HS-5 (cell line): ENCODE measurements at places on chromosomes 16 and 17.

DNA sequence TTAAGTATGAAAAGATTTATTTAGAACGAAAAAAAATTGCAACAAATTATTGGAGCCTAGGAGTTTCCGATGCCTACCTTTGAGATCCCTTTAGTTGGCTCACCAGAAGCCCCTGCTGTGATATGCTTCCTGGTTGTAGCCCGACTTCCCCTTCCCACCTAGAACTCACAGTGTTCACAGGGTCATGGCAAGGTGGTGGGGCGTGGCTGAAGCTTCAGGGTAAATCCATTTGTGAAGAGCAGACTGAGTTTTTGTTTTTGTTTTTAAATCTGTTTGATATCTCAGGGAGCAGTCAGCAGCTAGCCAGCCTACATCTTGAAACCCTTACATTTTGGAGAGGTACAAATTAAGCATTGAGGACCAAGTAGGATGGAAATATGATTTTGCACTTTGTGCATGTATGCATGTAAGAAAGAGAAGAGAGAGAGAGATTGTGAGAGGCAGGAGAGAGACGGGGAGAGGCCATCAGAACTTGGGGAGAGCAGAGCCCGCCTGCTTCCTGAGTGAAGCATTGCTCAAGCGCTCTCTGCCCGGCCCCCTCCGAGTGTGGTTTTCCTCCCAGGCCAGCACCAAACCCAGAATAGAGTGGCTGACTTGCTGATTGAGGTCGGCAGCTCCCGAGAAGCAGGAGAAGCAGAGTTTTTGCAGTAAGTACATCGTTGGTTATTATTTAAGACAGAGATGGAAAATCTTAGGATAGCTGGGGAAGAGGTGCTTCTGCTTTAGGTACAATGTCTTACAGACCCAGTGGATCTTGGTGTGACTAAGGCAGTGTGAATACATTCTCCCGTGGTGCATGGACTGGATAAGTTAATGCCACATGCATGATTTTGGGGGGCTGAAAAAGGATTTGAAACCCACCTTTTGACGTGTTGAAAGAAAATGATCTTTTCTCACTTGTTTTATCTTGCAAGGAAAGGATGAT, 64.2 kb downstream of the SPECC1 start:
- DNase-seq: no peak

DNA sequence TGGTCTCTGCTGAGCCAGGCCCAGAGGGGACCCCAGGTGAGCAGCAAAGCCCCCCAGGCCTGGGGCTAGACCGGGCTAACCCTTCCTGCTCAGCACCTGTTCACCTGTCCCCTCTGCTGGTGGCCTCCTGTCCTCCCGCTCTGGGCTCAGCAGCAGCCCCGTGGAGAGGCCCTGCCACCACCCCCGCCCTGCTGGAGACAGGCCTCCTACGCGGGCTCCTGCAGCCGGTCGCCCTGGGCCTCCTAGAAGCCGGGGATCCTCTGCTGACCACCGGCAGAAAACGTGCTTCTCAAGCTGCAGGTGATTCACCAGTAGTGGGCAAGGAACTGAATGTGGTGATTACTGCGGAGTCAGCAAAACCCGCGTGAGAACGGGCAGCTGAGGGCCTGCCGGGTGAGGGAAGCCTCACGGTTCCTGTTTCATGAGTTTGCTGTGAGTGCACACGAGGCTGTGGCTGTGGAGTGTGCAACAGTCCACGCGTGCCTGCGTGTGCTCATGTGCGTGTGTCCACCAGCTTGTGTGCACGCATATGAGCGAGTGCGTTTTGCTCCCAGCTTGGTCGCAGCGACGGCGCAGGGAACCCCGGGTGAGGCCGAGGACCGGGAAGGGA, 792 bp downstream of the SECTM1 start:
- DNase-seq: no peak

GRCh38 chr16:66444049-66444481, 17.0 kb downstream of the BEAN1 start:
- DNase-seq: no peak

GRCh38 chr16:85615852-85616606, 2.9 kb downstream of the GSE1 start:
- DNase-seq: no peak

DNA sequence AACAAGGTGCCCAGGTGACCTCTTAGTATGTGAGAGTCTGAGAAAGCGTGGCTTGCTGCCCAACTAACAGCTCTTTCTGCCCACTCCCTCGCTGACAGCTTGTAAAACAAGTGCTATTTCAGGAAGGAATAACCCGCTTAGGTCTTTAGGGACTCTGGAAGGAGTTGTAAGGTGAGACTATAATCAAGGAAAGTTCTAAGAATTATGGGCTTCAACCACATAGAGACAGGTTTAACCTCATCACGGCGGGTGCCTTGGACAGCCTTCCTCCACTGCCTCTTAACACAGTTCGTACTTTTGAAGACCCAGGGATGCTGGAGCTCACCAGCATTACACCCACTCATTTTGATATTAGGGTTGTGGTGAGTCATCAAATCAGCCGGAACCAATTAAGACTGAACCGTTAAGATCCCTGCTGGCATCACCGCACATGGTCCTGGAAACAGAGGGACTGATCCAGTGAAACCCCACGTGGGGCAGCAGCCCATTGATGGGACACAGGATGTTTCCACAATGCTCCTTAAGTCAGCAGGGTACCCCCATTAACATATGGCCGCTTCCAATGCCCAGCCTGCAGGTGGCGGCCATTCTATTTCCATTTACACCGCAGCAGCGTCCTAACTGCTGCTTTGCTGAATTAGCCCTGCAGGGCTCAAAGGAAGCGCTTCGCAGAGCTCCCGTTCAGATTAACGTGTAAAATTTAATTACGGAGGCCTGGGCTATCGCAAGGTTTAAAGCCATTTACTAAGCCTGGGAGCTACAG, 176.6 kb upstream of the SDK2 start:
- DNase-seq: no peak

DNA sequence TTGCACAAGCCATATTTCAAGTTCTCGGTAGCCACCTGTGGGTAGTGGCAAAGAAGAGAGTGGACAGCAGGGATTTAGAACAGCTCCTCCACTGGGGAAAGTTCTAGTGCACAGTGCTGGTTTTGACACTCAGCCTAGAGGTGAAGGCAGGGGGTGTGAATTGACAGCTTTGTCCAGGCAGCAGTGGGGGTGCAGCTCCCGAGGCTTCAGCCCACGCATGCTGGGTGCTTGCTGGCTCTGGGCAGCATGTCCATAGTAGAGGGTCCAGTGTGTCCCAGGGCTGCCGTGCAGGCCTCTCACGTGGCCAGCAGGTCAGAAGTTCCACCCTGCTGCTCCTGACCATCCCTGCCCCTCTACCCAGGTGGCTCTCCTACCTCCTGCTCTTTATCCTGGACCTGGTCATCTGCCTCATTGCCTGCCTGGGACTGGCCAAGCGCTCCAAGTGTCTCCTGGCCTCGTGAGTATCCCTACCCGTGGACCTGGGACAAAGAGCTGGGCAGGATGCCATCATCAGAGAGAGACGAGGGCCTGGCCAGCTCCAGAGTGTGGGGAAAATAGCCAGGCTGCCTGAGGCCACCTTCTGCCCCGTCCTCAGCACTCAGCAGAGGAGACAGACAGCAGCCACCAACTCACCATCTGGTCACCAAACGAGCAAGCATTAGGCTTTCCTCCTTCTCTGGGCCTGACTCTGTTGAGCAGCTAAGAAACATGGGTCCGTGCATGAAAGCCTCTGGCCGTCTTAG, 29.8 kb downstream of the TTYH2 start:
- no peak for DNase-seq

- no peak for DNase-seq
These were observed 42.7 kb downstream of the MPRIP start for GRCh38 chr17:17084941-17085340.

- no peak for DNase-seq
These were observed 6.7 kb downstream of the PMM2 start for GRCh38 chr16:8804313-8804712.

- no peak for DNase-seq
These were observed 27.2 kb downstream of the HEATR9 start for GRCh38 chr17:35841505-35841904.

- DNase-seq: no peak
These were observed 849 bp upstream of the SOX15 start for GRCh38 chr17:7590743-7591142.

DNA sequence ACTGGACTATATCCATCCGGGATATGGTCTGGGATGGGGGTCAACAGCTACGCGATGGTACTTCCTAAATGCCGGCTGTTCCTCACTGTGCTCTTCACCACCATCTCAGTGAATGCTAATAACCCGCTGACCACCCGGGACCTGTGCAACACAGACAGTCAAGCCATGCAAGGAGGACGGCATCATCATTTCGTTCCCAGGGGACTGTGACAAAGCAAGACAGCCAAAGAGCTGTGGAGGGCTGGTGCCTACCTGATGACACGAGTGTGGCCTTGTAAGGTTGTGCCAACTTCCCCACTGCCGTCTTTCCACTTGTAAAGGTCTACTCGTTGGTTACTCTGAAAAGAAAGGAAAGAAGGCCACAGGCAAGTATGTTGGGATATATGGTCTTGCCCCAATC, 33.7 kb downstream of the WDR59 start:
- DNase-seq: no peak

GRCh38 chr17:80839511-80839941, 152.1 kb upstream of the CHMP6 start:
- no peak for DNase-seq

GRCh38 chr16:70592106-70592571, 54.2 kb upstream of the IL34 start:
- DNase-seq: no peak

- DNase-seq: no peak
These were observed 16.1 kb downstream of the RECQL5 start for GRCh38 chr17:75650874-75651273.

GRCh38 chr16:30731411-30731810, 16.8 kb upstream of the PHKG2 start:
- DNase-seq: no peak

- no peak for DNase-seq
These were observed 91.0 kb upstream of the SDK2 start for GRCh38 chr17:73735245-73735644.

GRCh38 chr16:66399930-66400329, 27.2 kb upstream of the BEAN1 start:
- DNase-seq: no peak

DNA sequence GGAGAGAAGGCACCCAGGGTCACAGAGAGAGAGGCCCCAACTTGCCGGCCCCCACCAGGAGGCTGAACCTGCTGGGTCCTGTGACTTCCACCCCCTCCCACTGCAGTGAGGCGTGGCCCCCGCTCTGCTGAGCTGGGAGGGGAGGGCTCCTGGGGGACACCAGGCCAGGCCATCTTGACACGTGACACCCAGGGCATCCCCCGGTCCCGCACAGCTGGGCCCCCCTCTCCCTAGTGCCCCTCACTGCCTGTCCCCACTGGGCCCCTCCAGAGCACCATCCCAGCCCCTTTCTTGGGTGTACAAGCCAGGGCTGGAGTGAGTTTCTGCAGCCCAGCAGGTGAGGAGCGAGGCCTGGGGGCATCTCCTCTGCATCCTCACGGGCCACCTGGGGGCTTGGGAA, 12.4 kb downstream of the UBALD1 start:
- no peak for DNase-seq

- no peak for DNase-seq
These were observed 825.4 kb downstream of the KCNJ18 start for GRCh38 chr17:22517716-22518115.

- no peak for DNase-seq
These were observed at the start of gene PRSS21 for GRCh38 chr16:2816751-2817339. Gene PRSS21, plus strand, starts transcription at chr16:2817237. Its CDS starts 32 bp downstream, at chr16:2817269.

GRCh38 chr17:64171041-64171440, 41.1 kb upstream of the ERN1 start:
- peak; percentile 52 for DNase-seq

DNA sequence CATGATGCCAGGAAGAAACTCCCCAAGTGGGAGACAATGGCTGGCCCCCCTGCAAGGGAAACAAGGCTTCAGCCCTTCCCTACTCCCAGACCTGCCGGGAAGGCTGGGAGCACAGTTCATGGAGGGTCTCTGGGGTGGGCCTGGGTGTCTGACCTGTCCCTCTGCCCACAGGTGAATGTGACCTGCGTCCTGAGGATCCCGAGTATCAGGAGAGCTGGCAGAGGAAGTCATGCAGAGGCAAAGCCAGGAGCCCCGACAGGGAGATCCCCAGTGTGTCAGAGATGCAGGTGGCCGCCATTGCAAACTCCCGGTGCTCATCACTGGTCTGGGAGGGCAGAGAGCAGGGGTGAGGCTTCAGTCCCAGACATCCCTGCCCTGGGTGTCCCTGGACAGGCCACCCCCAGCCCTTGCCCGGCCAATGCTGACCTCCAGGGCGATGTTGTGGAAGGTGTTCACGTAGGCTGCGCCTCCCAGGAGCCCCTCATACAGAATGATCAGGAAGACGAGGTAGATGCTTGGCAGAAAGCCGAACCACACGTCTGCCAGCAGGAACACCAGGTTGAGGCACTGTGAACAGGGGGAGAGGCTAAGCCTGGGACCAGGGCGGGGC, 5.3 kb upstream of the NPIPB7 start:
- DNase-seq: no peak

DNA sequence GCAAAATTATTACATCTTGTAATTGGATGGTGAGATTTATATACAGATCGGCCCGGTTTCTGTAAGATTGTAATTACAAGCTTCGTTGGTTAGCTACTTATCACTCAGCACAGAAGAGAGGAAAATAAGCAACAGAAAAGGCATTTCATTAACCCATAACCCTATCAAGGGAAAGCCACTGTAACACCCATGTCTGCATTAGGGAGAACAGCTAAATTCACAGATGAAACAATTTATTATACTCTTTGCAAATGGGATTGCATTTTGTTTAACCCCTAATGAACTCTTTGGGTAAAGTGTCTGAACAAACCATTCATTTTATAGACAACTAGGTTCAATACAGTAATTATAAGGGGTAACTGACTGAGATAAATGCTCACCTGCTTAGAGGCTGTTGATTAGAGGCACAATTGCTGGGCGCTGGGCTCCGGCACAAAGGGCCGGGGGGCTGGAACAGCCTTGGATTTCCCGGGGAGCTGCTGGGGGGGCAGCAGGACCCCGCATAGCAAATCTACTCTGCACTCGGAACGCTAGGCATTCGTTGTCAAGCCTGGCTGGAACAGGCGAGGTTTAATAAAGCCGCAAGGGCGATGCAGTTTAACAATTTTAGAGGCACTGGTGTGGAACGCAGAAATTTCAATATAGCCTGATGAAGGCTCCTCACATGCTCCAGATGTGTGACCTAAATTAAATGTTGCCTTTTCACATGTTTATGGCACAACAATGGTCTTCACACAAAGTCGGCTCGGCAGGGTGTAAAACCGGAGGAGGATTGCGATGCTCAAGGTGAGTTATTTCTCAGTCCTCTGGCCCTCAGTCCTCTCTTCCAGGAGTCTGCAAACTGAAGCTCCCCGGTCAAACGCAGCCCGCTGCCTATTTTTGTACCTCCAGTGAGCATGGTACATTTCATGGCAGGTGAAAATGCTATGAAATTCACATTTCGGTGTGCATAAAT, 134.0 kb upstream of the IRX6 start:
- no peak for DNase-seq

DNA sequence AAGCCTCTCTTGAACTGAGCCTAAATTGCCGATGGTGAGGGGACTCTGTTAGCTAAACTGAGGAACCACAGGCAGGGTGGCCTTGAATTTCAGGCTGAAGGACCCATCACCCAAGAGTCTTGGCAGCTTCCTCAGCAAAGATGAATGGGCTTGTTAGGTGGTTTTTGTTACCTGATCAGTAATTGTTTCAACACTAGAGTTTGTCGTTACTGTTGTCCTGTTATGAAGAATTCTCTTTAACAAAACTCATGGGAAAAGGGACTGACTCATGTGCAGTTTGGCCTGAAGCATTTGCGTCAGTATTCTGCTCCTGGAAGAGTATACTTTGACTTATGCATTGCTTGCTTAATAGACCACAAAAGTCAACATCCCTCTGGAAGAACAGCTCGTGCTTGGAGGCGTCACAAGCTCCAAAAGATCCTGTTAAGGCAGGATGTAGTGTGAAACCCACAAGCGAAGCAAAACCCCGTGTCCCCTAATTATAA, 206.0 kb downstream of the IRX3 start:
- DNase-seq: peak; percentile 80
